Amniotic epithelial cell (primary cell): ENCODE measurements at places on chromosomes 5 and 9.

GRCh38 chr5:159782197-159782994 is 133.9 kb upstream of the ADRA1B start:
- no peak for DNase-seq

GRCh38 chr5:146130440-146131045 is 25.2 kb upstream of the PLAC8L1 start:
- peak; percentile 69 for DNase-seq

DNA sequence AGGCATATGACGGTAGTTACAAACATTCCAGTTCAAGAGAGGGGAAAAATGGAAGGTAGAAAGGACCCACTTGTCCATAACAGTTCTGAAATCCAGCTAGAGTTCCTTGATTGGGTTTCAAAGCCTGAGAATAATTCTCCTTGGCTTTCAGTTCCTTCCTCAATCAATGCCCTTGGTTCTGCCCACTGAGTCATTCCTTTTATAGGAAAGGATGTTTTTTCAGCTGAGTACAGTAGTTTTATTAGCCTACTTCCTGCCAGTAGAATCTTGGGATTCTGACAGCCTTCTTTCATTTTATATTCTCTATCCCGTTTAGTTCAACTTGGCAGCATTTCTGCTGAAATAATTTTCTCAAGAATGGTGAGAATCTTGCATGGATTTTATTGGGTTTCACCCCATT is 386.9 kb upstream of the SMC2 start:
- DNase-seq = no peak

- peak; percentile 59 for DNase-seq
Measured at GRCh38 chr9:106897236-106897635, 34.3 kb downstream of the ZNF462 start.

DNA sequence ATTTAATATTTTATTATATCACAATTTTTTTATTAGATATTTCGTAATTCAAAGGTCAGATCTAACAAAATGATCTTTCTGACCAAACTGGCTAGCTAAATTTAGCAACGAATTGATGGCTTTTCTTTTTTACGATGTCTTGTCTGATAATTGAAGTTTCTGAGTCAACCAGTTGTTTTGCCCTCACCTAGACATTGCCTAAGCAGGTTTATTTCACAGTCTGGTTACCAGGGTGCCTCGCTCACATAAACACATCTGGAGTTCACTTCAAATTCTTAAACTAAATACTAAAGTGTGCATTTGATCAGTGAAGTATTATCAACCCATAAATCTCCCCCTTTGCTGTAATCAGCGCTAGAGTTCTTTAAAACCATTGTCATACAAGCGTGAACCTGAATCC is 448.3 kb downstream of the TLE4 start:
- no peak for DNase-seq

- no peak for DNase-seq
Measured at GRCh38 chr5:60335913-60336312, 364.1 kb downstream of the DEPDC1B start.

DNA sequence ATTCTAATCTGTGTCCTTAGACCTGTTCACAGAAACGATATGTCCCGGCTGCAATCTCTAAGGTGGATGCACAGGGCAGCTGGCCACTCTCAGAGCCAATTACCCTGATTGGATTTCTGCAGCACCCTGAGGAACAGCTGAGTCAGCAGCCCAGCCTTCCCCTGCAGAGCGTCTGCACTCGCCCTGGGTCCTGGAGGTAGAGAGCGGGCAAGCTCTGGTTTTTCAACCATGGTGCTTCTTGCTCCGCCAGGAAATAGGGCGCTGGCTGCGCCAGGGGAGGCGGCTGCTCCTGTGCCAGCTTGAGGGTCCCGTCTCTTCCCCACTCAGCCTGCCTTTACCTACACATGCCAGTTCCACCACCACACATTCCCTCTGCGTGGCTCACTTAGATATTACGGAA is 19.2 kb downstream of the NDUFS6 start:
- DNase-seq = no peak

- DNase-seq = no peak
Measured at GRCh38 chr9:92019658-92020057, 69.6 kb upstream of the ROR2 start.

DNA sequence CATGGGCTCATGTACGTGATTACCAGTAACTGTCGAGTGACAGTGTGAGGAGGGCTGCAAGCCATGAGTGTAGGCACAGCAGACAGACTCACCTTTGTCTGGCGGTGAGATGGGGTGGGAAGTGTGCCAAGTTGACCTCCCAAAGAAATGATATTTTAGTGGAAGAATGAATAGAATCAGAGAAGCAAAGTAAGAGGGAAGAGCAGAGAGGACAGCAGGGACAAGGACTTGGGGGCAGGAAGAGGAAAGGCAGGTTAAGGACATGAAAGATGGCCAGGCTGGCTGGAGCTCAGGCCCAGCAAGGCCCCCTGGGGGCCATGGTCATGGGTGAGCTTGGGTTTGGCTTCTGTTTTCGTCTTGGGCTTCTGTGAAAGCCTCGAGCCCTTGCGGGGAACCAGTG is 20.2 kb downstream of the TGFBI start:
- no peak for DNase-seq

- no peak for DNase-seq
Measured at GRCh38 chr5:143601917-143602333, 198.4 kb upstream of the NR3C1 start.

- DNase-seq = no peak
Measured at GRCh38 chr5:73298251-73298771, 125.3 kb downstream of the TMEM174 start.

- peak; percentile 77 for DNase-seq
Measured at GRCh38 chr9:72292256-72292682, 72.7 kb downstream of the ZFAND5 start.

DNA sequence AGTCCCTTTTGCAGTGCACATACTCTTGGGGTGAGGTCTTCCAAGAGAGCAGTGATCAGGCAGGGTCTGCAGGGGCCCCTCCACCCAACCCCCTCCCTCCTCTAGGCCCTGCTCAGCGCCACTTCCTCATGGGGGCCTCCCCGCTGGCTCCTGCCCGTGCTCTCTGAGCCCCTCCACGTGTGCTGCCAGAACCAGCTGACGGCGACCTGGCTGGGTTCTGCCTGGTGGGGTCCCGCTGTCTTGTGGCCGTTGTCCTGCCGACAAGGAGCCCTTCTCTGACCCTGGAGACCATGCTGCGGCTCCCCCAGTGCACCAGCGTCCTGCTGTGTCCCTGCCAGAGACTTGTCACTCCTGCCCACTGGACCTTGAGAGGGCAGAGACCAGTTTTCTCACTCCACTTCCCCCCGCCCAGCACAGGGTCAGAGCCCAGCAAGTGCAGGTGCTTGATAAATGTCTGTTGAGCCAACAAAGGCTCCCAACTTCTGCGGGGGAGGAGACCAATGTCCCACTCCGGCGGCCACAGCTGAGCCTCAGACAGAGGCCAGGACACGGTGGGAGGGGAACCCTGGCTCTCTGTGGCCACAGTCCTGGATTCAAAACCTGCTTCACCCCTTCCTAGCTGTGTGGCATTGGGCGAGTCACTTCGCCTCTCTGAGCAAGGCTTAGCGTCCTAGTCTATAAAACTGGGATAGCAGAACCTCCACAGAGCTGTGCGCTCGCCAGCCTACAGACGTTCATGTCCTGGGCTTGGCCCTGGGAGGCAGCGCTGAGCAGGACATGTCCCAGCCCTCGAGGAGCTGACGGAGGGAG is 24.8 kb downstream of the SARDH start:
- DNase-seq = no peak

DNA sequence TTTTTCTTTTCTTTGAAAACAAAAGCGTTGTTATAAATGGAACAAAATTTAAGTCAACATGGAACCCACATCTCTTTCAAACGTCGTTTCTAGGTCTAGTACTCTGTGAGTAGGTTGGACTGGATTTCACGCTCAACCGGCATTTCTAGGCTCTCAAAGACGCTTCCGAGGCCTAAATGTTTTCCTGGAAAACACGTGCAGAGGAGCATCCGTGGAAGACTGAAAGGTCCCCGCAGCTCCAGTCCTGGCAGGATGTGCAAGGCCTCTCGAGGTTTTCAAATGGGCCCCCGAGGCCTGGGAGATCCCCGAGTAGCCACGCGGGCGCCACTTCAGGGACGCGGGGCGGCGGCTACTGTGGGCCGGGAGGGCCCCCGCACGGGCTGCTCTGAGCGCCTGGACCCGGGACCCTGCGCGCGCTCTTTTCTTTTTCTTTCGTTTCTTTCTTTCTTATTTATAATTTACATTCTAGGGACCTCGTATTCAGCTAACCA is 4.2 kb upstream of the IRX2 start:
- DNase-seq = no peak

DNA sequence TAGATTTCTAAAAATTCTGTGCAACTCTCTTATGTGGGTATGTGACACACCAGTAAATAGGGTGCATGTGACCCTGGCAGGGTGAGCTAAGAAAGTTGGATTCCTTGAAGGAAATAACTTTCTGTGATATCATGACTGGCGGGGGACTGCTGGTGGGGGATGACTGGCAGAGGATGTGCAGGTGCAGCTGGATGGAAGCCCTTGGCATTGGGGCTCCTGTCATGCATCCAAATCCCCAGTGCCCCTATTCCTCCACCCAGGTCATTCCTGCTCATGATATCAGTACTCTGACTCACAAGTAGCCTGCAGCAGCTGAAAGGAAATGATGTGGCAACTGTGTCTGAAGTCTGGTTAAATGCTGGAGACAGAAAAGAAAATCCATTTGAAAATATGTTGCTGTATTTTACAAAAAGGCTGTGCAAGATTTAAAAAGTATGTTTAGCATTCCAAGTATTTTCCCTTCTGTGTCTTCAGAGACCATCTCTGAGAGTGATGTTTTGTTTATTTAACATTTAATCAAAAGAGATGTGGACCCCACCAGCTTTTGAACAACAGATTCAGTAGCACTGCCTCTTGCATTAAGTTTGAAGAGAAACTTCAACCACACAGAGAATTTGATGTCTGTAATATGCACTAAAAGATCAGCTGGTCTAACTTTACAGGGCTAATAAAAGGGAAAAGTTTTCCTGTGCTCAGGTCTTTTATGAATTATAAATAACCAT is 17.9 kb upstream of the ZSWIM6 start:
- peak; percentile 88 for DNase-seq

DNA sequence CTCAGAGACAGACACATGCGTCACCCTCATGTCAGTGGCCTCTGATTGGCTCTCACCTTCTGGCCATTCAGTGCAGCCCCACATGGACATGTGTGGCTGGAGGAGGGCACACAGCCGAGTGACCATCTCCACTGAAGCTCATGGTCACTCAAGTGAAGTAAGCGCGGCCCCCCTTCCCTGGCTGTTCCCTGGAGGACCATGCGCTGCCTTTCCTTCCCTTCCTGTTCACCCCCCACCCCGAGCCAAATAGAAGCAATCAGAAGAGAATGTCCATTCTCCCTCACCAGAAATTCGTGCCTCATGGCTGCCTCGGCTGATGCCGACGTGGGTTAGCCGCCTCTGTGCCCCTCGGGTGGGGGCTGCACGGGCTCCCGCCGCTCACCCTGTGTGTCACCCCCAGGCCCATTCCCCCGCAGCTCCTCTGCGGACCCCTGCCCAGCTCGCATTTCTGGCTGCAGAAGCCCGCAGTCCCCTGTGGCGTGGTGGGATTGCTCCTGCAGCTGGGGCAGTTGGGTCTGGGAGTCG is 12.5 kb upstream of the COL5A1 start:
- no peak for DNase-seq

DNA sequence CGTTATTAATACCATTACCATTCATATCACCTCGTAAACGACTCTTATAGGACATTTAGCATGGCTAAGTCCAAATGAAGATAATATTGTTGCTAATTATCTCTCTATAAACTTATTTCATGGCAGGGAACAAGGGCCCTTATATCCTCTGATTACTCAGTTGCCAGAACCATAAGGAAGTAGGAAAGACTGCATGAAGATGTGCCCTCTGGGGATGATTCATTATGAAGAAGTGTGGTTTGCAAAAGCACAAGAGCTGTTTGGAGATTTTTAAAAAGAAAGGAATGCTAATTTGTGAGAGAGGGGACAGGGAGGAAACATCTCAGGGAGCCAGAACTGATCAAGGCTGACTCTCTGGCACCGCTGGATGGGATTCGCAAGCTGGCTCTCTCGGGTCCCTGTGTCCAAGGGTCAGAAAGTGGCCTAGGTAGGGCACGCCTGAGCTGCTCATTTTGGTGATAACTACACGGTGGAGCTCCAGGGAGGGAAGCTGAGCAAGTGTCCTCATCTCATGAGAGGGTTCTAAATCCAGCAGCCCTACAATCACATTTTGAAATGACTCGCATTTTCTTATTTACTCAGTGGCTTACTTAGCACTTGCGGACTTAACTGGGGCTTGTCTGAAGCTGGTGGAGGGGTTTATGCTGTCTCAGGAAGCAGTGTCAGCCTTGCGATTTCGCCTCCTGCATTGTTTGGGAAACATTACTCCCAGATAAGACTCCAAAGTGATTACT is 136.8 kb downstream of the C5orf15 start:
- DNase-seq = no peak

DNA sequence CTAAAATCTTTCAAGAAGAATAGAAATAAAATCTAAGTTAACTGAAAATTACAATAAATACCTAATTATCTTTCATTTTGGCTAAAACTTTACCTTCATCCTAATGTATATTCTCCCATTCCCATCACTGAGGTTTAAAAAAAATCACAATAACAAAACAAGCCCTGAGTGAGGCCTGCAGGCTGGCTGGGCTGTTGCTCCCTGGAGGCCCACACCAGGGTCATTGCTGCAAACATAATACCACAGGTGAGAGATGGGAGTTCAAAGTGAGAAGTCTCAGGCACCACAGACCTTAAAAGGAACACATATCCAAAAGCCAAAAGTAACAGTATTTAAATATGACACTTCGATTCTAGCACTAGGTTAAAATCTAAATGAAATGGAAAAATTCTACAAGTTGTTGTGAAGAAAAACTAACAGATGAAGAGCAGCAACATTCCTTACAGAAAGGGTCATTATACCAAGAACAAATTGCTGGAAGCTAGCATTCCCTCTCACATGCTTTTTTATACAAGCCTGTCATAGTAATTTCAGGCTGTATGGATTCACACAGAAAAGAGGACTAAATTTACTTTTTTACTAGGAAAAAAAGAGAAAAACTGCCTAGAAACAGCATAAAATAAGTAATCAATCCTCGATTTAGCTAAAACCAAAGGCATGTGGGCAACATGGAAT is 57.8 kb downstream of the AUH start:
- DNase-seq = no peak

DNA sequence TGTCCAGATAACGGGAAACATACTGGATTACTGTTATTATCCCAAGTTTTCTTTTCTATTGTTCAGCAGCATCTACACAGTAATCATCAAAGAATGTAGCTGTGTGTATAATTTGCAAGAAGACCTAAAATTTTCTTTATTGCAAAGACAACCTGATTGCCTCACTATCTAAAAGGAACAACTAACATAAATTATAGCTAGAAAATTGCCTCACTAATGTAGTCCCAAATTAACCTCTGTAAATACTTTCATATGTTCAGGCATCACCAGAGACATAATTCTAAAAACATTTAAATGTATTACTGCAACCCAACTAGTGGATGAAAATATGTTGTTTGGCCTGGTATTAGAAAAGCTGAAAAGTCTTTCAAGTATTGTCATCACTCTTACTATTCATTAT is 275.4 kb downstream of the CDH12 start:
- peak; percentile 6 for DNase-seq

GRCh38 chr5:22079566-22079965 is 773.6 kb downstream of the CDH12 start:
- no peak for DNase-seq

- DNase-seq = no peak
Measured at GRCh38 chr9:133496861-133497842, 18.3 kb upstream of the SLC2A6 start.

- peak; percentile 29 for DNase-seq
Measured at GRCh38 chr5:95822043-95822541, 434 bp downstream of the GLRX start.
